Ascending aorta (tissue), 2 donors: ENCODE measurements at places on chromosomes 1 and 21.

DNA sequence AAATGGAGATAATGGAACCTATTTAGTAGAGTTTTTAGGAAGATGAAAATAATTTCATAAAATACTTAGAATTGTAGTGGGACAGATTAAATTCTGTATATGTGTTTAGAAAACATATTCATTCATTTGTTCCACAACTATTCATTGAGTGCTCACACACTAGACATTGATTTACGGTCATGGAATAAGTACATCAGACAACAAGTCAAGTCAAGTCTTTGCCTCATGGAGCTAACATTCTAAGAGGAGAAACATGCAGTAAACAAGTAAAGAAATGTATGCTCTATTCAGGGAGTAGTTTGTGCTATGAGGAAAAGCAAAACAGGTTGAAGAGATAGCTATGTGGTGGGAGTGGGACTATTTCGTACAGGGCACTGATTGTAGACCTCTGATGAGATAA lies 9.0 kb downstream of the BTBD19 start:
- DNase-seq, result no peak

- DNase-seq, result no peak
These were observed 32.5 kb upstream of the SARS1 start for GRCh38 chr1:109181085-109181806.

GRCh38 chr1:29679316-29679715 lies 443.0 kb downstream of the PTPRU start:
- peak; percentile 42 for DNase-seq

DNA sequence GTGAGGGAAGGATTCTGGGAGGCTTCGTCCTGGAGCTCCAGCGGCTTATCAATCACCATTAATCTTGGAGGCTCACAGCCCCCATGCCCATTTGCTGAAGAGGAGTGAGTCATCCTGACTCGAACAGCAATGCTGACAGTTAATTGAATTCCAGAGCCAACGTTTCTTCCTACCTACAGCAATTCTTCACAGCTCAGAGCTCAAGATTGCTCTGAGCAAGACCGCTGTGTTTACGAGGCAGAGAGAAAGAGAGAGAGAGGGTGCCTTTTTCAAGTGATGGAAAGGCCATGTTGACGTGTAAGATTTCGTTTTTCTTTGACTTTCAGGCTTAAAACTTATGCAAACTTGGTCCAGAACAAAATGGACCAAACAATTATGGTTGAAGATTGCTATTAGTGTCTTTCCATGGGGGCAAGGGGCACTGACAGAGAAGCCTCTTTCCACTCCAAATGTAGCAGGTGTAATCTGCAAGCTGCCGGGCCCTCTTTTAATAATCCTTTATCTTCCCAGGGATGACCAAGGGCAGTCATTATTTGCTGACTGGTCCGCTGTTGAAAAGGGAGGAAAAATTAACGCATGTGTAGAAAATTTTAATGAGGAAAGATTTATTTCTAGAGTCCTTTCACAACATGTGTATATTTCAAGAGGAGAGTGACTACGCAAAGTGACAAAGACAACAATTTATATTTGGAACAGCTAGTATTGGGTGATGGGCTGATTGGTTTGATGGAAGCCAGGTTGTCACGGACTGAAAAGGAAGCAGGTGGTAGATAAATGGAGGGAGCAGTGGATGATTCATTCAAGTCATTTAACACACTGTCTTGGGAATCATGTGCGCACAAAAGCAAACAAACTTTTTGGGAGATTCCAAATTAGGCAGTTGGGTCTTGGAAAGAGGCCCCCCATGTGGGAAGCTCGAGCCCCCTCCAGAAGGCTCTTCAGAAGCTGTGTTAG lies 136.1 kb upstream of the IRF2BP2 start:
- DNase-seq, result no peak

DNA sequence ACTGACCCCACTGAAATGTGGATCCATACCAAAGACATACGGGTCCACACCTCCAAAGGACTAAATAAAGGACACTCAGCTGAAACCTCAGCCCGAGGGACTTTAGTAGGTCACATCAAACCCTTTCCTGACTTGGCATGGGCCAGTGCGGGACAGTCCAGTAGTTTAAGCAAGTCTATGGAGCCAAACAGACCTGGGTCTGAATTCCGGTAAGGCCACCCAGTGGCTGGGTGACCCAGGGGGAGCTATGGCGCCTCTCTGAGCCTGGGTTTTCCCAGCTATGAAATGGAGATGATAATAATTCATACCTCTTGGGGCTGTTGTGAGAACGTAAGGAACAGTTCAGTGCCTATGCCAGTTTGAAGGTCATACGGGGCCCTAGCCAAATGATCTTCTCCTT lies 36.2 kb upstream of the ZBTB40 start:
- peak; percentile 46 for DNase-seq

- peak; percentile 33 for DNase-seq
These were observed 55.8 kb downstream of the SLC45A1 start for GRCh38 chr1:8373581-8374241.
